ENCODE measurements at places on chromosomes 7 and 10.

GRCh38 chr7:91085175-91085574 is 179.1 kb upstream of the FZD1 start:
- no peak for DNase-seq

DNA sequence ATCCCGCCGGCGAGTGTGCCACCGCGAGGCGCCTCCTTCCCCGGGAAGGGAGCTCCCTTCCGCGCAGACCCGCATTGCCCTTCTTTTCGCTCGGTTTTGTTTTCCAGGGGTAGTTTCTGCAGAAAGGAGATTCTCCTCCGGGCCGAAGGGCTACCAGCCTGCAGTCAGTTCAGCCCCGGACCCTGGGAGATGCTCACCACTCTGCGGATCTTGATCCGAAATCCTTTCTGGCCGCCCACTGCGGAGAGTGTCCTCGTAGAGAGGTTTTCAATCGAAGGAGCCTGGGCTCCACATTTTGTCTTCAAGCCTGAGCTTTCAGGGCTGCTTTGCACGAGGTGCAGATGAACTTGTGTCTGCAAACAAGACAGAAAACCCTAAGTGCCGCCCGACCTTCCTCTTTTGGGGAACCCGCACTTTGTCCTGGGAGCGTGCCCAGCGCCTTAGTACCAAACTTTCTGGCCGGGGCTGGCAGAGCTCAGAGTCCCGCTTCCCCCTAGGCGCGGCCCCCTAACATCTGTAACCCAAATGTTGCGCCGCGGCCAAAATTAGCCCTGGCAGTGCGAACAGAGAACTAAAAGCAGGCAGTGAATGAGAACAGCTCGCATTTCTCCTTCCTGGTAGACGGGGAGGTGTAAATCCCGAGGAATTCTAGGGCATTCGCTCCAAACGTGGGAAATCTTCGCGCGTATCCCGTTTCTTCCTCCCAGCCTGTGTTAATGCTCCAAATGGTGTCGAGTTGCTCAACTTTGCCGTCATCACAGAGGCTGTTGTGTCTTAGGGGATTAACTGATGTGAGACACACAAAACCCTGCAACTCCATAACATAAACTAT is 6.7 kb upstream of the EN2 start:
- DNase-seq, result no peak

DNA sequence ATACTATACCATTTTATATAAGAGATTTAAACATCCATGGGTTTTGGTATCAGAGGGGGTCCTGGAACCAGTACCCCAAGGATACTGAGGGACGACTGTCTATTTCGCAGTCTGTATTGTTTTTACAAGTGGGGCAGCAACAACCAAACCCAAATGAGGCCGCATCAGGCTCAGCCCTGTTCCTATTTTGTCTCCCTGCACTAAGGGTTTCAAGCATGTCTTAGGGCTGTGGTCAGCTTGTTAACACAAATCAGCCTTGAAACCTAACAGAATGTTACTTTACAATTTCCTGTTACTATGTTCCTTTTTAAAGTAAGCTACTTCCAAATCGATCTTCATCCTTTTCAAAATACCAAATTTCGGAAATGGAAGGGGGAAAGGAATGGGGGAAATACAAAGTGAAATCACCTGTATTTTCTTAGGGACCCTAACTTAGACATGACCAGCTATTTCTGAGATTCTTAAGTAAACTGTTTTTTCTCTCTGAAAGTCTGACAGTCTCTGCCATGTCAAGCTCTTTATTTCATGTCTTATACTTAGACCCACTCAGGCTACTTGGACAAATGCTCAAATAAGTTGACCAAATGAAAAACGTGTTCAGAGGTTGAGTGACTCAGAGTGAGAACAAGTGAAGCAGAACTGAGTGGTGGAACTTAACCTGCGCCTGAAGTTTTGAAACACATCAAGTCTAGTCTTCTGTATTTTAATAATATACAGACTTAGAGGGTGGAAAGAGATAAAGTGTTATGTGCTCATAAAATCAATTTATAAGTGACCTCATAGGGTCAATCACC is 75.8 kb downstream of the C1GALT1 start:
- no peak for DNase-seq

GRCh38 chr7:84219310-84219709 is 24.7 kb upstream of the SEMA3A start:
- no peak for DNase-seq

DNA sequence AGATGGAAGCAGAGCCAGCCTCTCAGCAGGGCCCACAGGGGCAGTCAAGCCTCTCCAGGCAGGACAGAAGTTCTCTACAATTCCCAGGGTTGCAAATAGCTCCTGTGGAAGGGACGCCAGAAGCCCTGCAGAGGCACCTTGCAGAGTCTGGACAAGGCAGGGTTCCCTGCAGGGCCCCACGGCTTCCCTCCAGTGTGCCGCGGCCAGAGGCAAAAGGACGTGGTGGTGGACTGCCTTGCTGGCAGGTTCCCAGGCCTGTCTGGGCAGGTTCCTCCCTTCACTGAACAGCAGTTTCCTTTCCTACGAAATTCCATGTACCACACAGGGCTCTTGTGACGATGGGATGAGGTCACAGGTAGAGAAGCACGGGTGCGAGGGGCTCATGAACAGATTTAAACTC is 25.1 kb downstream of the UPP1 start:
- DNase-seq, result no peak

DNA sequence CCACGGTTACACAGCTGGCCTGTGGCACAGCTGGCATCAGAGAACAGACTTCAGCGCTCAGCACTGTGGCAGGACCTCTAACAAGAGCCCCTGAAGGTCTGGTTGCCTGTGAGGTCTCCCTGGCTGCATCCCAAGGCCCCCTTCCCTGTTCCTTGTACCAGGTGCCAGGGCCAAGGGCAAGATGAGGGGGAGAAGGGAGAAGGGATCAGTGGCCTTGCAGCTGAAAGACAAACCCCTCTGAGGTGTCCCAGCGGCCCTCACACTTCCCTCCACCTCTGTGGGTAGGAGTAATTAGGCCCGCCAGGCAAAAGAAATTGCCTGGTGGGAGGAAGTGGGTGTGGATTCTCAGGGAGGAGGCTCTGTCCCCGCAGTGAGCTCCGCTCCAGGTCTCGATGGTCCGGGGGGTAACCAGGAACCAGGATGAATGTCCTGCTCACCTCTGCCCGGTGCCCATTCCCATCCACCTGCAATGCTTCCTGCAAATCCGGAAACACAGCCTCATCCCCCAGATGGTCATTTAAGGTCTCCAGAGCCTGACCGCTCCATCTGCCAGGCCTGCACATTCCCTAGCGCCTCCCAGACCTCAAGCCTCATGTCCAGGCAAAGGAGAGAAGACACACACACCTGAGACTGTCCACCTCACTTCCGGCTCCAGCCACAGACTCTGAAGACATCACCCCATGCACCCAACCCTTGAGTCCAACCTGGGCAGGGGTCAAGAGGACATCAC is 22.7 kb downstream of the GRID2IP start:
- DNase-seq, result no peak

GRCh38 chr10:79188154-79188965 is 119.6 kb downstream of the ZMIZ1 start:
- DNase-seq, result no peak

GRCh38 chr10:100413173-100413572 is 49.6 kb upstream of the WNT8B start:
- DNase-seq, result no peak

- no peak for DNase-seq
These were observed 3.2 kb downstream of the HTRA1 start for GRCh38 chr10:122464586-122464985.

DNA sequence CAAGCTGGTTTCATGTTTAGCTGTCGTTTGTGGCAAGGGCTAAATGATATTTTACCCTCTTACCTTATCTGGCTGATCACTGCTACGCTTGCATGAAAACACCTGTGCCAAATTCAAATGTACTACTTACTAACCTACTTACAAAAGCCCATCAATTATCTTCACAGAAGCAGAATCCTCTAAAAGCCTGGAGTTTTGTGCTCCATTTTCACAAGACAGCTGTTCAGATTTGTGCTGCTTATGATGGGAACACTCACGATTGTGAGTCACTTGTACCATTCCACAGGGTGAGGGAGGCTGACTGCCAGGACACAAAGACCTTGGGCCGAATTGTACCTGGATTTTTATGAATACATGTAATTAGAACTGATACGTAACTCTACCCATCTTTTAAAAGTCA is 245.0 kb upstream of the NPY start:
- DNase-seq, result no peak

GRCh38 chr10:18268005-18268404 is 127.8 kb downstream of the CACNB2 start:
- DNase-seq, result no peak

- DNase-seq, result no peak
These were observed 73.6 kb downstream of the ABCA13 start for GRCh38 chr7:48244864-48245271.

DNA sequence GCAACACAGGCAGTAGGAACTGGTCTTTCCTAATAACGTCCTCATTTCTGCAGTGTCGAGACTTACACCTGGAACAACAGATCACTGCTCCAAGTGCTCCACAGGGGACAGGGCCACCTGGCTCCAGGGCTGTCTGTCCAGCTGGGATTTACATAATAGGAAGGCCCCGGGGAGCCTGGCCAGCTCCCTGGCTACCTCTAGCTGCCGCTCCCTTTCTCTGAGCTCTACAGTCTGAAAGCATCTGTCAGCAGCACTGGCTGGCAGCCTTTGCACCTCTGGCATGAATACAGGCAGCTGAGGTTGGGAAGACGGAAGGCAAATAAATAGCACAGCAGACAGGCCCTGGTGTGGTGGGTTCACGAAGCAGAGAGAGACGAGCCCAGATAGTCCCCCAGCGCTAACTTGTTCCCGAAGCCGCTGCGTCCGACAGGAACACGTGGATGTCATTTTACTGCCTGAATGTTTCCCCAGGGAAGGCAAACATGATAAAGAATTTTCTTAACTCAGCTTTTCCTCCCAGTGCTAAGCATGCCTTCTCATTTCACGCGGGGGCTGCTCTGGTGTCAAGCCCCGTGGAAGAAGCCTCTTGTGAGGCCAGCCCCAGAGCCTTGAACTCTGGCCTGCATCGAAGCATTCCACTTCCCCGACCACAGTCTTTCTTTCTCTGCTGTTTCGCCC is 105.4 kb downstream of the ITIH5 start:
- no peak for DNase-seq

DNA sequence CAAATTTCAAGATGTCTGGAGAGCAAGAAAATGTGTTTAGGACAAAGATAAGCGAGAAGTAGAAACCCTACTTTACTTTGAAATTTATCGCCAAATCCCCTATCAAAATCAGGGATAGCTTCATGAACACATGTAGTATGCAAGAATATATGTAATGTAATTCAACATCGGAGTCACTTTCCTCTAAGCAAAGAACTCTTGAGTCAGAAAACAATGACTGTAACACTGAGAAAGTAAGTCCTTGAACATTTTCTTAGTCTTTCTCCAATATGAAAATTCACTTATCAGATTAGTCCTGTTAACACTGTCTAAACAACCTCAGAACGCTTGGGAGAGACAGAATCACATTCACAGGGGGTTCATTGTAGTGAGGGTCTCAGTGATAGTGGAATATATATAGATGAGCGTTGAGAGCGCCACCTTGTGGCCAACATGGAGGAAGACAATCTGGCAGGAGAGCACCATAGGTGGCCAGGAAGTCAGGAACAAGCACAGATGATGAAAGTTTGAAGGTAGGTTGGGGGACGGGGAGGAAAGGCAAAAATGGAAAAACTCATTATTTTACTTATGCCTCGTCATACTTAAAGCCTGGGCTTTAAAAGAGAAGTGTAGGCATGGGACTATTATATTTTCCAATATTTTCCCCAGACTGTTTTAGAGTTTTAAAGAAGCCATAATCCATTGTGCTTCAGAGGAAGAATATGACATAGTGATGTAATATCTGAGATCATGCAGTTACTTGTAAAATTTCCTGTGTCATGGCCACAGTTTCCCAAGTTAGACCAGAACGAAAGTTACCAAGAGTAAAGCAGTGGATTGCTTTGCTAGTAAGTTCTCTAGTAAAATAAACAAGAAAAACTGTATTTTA is 115.5 kb upstream of the GNAI1 start:
- peak; percentile 58 for DNase-seq

DNA sequence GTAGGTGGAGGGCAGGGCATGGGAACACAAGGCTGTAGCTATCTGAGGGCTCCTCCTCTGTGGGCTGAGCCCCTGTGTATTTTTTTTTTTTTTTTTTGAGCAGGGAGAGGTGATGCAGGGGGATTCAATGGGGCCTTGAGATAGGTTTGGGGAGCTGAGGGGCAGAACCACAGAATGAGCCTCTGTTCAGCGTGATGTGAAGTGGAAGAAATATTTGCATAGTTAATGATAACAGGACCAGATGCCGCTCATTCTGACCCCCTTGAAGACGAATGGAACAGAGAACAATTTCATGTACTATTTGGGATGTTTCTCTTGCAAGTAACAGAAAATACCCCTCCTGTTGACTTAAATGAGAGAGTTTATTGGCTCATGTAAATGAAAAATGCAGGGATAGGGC is 69.7 kb upstream of the EMX2 start:
- DNase-seq, result no peak

GRCh38 chr10:35639021-35639727 is 2.9 kb downstream of the FZD8 start:
- no peak for DNase-seq

- DNase-seq, result no peak
These were observed 851.8 kb downstream of the XPNPEP1 start for GRCh38 chr10:109071539-109071938.

- DNase-seq, result no peak
These were observed 562 bp downstream of the GRK5 start for GRCh38 chr10:119207713-119208552.

DNA sequence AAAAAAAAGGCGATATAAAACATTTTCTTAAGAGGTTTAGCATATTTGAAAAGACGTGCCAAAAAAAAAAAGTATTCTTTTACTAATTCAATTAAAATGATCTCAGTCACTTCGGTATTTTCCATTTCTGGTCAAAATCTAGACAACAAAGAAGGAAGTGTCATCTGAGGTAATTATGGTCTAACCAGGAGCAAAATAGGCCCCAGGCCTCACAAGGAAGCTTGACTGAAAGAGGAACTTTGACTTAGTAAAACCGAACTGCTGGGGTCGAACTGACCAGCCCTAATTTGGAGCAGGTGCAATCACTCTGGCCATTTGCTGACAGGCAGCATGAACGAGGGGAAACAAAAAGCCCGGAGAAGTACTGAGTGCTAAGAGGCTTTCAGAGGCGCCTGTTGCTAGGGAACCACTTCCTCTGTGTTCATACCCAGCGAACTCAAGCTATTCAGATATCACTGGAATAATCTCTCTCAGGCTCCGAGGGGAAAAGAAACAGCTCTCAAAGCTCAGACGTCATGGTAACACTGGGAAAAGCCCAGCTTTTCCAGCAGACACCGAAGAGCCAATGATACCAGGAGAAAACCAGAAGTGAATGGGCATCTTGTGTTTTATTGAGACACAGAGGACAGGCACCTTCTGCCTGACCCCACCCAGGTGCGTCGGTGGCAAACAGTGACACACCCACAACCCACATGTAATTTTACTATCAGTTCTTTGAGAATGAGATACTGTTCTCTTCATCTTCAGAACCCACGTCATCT is 126.5 kb downstream of the FAM107B start:
- DNase-seq, result no peak

GRCh38 chr7:77338883-77339629 is 77.1 kb downstream of the GSAP start:
- no peak for DNase-seq

GRCh38 chr7:7417851-7418250 is 117.8 kb downstream of the COL28A1 start:
- no peak for DNase-seq

Measured in NT2/D1 (cell line).